ENCODE measurements at places on chromosomes 5 and 9.
A peak's percentile ranks its signal among the peaks of the same experiment; 100 is the strongest.

- no peaks in the 10 kb centered on the region for H3K4me1 ChIP-seq
- DNase-seq: no peak
- H3K36me3 ChIP-seq: no peaks in the 10 kb centered on the region
- no peak overlapping the region for H3K27ac ChIP-seq
- H3K4me3 ChIP-seq: no peak overlapping the region
These were observed 207.7 kb downstream of the PDE4D start for GRCh38 chr5:59685793-59686192.

GRCh38 chr9:127419348-127419747, 4.8 kb upstream of the ZNF79 start:
- no peak overlapping the region for H3K4me3 ChIP-seq
- DNase-seq: no peak
- H3K36me3 ChIP-seq: no peaks in the 10 kb centered on the region

GRCh38 chr5:58891086-58891970, 308.5 kb downstream of the RAB3C start:
- no peak overlapping the region for H3K27ac ChIP-seq
- H3K27me3 ChIP-seq: no peaks in the 10 kb centered on the region
- H3K4me1 ChIP-seq: peaks cover 5% of the 10 kb centered on the region
- DNase-seq: peak; percentile 38
- no peaks in the 10 kb centered on the region for H3K36me3 ChIP-seq

GRCh38 chr5:156051972-156052371, 275.0 kb upstream of the SGCD start:
- DNase-seq: no peak
- H3K27ac ChIP-seq: no peak overlapping the region
- no peaks in the 10 kb centered on the region for H3K36me3 ChIP-seq
- H3K4me3 ChIP-seq: no peak overlapping the region
- no peaks in the 10 kb centered on the region for H3K27me3 ChIP-seq
- H3K4me1 ChIP-seq: no peaks in the 10 kb centered on the region

All from effector memory CD4-positive, alpha-beta T cell (primary cell).